CD4-positive, alpha-beta T cell treated with Interleukin-6 at 100 ng/mL for 8 hours (primary cell): ENCODE measurements at places on chromosomes 16 and 17.

DNA sequence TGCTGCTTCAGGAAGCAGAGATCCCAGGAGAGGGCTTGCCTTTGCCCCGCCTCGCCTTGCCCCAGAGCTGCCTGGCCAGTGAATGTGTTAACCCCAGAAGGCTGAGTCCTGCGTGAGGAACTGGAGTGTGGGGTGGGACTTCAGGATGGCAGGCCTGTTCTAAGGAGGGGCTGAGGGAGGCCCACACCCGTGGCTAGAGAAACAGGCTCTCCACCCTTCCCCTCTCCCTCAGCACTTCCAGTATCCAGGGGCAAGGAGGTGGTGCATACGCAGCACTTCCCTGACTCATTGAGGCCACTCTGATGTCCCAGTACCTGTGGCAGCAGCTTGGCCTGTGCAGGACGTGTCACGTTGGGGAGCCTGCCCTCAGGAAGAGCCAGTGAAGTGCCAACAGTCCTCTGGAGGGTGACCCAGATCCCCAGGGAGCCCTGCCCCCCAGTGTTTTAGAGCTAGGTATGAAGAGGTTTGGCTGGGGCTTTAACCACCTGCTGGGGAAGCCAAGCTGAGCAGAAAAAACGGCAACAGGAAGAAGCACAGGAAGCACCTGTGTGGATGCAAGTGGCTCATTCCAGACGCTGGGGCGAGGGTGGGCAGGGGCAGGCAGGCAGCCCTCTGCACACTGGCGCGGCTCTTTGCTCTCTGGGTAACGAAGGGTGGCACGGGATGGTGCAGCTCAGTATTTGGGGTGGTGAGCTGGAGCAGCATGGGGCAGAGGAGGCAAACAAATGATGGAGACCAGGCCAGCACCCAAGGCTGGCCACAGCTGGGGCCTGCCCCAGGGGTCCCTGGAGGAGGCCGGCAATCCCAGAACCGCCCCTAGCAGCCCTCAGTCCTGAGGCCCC lies 14.7 kb upstream of the CTCF start:
- DNase-seq, result peak; percentile 81

DNA sequence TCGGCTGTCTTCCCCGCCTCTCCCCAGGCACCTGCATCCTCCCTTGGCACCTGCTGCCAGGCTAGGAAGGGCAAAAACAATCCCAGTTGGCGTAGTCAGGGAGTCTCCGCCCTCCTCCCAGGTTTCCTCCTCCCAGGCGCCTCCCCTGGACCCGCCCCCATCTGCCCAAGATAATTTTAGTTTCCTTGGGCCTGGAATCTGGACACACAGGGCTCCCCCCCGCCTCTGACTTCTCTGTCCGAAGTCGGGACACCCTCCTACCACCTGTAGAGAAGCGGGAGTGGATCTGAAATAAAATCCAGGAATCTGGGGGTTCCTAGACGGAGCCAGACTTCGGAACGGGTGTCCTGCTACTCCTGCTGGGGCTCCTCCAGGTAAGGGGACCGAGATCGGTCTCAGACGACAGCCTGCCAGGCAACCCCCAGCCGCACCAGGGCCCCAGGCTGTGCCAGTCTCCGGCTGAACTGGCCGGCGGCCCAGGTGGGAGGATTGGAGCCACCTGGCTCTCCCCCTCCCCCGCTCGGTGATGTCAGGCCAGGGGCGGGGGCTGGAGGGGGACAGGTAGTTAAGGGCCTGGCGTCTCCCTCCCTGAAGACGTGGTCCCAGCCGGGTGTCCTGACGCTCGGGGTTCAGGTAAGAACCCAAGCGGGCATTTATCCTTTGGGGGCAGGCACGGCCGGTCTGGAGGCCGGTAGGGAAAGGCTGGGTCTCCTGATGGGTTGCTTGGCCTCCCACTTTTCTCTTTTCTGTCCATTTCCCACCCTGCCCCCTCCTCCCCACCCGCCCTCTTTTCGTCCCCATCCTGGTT lies at the start of gene GRB7:
Gene GRB7 (plus strand): TSS at position 179 of the 808 bp plus-strand sequence. CDS start 4,364 bp downstream, outside the sequence.
- DNase-seq, result no peak

DNA sequence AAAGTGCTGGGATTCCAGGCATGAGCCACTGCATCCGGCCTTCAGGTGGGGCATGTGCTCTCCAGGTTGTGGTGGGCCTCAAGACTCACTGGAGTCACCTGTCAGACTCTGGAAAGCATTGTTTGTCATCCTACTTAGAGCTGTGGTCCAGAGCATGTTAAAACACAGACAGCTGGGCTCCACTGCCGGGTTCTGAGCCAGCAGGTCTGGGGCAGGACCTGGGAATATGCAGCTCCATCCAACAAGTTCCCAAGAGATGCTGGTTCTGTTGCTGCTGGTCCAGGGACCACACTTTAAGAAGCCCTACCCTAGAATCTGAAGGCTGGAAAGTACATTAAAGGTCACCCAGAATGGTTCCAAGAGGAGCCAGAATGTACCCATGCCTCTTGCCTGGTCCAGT lies 75.3 kb downstream of the GAS7 start:
- no peak for DNase-seq

DNA sequence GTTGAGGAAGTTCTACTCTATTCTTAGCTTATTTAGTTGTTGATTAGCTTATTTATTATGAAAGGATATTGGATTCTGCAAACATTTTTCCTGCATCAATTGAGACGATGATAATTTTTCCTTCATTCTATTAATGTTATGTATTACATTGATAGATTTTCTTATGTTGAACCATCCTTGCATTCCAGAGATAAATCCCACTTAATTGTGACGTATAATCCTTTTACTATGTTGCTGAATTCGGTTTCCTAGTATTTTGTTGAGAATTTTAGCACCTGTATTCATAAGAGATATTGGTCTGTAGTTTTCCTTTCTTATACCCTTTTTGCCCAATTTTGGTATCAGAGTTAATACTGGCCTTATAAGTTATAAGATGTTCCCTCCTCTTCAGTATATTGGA lies 47.6 kb upstream of the BRD7 start:
- DNase-seq, result no peak

- DNase-seq, result no peak
These were observed 99.3 kb upstream of the TNRC6C start for GRCh38 chr17:77859035-77859810.

DNA sequence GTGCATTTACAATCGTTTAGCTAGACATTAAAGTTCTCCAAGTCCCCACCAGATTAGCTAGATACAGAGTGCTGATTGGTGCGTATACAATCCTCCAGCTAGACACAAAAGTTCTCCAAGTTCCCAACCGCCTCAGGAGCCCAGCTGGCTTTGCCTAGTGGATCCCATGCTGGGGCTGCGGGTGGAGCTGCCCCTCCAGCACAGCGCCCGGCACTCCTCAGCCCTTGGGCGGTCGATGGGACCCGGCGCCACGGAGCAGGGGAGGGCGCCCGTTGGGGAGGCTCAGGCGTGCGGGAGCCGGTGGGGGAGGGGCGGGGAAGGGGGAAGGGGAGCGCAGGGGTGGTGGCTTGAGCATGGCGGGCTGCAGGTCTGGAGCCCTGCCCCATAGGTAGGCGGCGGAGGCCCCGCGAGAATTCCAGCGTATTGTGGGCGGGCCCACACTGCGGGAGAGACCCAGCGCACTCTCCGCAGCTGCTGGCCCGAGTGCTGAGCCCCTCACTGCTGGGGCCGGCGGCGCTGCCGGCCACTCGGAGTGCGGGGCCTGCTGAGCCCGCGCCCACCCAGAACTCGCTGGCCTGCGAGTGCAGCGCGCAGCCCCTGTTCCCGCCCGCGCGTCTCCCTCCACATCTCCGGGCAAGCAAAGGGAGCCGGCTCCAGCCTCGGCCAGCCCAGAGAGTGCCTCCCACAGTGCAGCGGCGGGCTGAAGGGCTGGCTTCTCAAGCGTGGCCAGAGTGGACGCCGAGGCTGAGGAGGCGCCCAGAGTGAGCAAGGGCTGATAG lies 907.5 kb downstream of the CDH8 start:
- DNase-seq, result no peak

GRCh38 chr17:64053101-64053500 lies 32.7 kb upstream of the ICAM2 start:
- DNase-seq, result no peak

GRCh38 chr17:70121126-70121525 lies 46.1 kb downstream of the KCNJ16 start:
- no peak for DNase-seq

DNA sequence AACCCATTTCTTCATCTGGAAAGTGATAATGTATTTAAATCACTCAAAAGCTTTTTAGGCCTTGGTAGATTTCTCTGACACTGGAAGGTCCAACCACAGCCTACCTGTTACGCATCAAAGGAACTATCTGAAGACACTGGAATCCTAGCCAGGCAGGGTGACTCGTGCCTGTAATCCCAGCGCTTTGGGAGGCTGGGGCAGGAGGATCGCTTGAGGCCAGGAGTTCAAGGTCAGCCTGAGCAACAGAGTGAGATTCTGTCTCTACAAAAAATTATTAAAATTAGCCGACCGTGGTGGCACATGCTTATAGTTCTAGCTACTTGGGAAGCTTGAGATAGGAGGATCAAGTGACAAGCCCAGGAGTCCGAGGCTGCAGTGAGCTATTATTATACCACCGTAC lies 18.4 kb upstream of the G6PC1 start:
- DNase-seq, result no peak

DNA sequence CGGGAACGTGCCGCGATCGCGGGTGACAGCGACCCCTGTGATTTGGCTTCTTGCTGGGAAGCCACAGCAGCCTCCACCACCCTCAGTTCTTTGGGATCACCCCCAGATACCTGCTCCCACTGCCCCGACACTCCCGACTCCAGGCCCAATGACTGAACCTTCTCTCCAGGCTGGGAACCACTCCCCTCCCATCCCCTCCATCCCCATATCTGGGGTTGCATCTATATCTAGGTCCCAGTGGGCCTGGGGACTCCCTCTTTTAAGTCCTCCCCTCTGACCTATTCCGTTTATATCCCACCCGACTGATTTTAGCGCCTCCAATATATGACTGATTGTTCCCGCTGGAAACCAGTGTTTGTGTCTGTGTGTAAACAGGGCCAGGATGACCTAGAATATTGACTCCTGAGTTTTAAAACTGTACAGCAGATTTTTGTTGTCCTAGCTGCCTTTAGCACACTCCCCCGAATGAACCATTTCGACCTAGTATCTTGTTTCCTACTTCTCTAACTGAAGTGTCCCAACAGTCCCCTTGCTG lies 667 bp downstream of the PSMD3 start:
- no peak for DNase-seq

- DNase-seq, result no peak
These were observed 5.8 kb downstream of the ARHGEF15 start for GRCh38 chr17:8315764-8316217.

DNA sequence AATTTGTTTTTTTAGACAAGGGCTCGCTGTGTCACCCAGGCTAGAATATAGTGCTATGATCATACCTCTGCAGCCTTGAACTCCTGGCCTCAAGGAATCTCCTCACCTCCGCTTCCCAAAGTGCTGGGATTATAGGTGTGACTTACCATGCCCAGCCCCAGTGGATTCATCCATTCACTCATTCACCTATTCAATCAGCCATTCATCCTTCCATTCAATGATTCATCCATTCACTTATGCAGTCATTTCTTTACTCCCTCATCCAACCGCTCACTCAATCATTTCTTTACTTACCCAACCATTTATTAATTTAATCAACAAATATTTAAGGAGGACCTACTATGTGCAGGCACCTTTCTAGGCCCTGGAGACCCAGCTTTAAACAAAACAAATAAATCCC lies 25.7 kb downstream of the DEXI start:
- no peak for DNase-seq

- DNase-seq, result no peak
These were observed 154.2 kb upstream of the CDH8 start for GRCh38 chr16:62190426-62190825.

- no peak for DNase-seq
These were observed 7.6 kb downstream of the CDH16 start for GRCh38 chr16:66911112-66911511.
